ENCODE measurements at places on chromosomes 3 and 15.

DNA sequence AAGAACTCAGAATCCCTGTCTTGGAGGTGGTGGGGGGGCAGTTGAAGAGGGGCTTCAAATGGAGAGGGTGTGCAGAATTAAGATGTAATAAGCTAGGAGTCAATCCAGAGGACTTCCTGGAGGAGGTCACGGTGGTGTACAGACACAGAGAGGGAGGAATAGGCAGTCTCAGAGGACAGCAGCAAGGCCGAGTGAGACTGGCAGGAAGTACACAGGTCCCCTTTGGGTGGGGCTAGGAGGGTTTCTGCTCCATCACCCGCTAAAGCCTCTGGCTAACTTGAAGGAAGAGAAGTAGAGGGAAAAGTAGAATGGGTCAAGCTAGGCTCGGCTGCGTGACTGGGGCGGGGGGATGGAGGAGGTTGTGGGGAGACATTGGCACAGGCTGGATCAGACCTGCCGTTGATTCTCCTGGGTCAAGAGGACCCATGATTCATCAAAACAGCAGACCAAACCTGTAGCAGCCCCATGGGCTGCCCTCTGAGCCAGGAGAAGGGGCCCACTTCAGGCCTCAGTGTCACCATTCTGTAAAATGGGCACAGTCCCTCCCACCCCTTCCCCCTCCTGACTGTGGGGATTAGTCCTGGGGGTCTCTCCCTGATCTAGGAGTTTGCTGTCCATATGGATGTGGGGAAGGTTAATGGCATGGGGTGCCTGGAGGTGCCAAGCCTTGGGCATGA is 16.9 kb downstream of the CSPG4 start:
- DNase-seq = no peak

GRCh38 chr15:86572368-86572841 is 492.7 kb downstream of the AGBL1 start:
- DNase-seq = no peak

- DNase-seq = no peak
Measured at GRCh38 chr3:112904786-112905185, 58.1 kb upstream of the CD200R1L start.

DNA sequence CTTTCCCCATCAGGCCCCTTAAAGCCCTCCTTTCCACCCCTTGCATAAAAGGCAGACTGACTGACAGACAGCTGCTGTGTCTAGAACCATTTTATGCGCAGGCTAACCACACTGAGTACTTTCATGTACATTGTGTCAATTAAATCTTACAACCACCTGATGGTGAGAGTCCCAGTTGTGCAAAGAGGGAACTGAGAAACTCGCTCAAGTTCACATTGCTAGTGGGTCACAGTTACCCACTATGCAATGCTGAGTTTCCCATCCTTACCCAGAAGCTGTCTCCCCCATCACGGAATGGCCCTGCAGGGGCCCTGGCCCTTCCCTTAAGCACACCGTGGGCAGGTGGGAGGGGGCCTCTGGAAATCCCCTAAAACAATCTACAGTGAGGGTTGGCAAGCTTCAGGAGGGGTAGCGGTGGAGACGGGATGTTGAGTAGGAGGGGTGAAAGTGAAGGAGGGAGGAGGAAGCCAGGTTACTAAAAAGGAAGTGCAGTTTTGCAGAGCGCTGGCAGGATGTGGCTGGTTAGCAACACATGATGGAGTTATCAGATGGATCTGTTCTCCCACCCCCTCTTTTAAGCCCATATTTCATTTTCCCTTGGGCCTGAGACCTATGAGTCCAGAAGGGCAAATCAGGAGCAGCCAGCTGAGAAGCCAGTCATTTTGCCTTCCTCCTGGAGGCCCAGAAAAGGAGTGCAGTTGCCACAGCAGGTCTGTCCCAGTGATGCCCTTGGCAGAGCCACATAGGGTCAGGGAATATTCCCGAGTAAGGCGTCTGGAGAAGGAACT is 30.0 kb downstream of the STARD5 start:
- no peak for DNase-seq

GRCh38 chr15:32746116-32746857 is 28.5 kb downstream of the GREM1 start:
- no peak for DNase-seq

GRCh38 chr3:188727052-188727451 is 444.7 kb upstream of the TPRG1 start:
- DNase-seq = no peak

- DNase-seq = no peak
Measured at GRCh38 chr3:124486324-124486723, 243.9 kb upstream of the UMPS start.

DNA sequence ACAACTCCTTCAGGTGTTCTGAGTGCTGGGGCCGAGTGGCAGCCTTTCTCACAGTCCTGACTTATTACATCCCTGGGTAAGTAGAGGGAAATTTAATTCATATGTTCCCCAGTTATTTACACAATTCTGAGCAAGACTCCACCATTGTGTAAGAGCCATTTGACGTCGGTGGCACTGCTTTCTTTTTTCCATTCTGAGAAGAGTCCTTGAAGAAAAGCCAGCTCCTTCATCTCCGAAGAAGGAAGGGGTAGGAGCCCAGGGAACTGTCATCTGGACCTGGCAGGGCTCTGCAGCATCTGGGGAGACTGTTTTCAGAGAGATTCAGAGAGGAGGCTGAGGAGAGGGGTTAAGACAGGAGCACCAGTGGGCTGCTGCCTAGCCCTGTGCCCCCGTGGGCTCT is 22.6 kb upstream of the MASP1 start:
- no peak for DNase-seq

DNA sequence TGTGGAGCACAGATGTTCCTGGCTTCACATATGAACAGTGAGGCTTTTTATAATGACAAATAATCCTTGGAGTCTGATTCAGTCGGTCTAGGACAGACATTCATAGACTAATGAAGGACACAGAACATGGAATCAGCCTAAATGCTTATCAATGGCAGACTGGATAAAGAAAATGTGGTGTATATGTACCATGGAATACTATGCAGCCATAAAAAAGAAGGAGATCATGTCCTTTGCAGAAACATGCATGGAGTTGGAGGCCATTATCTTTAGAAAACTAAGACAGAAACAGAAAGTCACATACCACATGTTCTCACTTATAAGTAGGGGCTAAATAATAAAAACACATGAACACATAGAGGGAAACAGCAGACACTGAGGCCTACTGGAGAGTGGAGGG is 19.9 kb upstream of the LPP start:
- no peak for DNase-seq

- no peak for DNase-seq
Measured at GRCh38 chr15:90553248-90553745, 23.6 kb downstream of the CRTC3 start.

- no peak for DNase-seq
Measured at GRCh38 chr15:28933710-28934445, 48.1 kb downstream of the APBA2 start.

- no peak for DNase-seq
Measured at GRCh38 chr3:182241766-182242488, 530.2 kb downstream of the SOX2 start.

DNA sequence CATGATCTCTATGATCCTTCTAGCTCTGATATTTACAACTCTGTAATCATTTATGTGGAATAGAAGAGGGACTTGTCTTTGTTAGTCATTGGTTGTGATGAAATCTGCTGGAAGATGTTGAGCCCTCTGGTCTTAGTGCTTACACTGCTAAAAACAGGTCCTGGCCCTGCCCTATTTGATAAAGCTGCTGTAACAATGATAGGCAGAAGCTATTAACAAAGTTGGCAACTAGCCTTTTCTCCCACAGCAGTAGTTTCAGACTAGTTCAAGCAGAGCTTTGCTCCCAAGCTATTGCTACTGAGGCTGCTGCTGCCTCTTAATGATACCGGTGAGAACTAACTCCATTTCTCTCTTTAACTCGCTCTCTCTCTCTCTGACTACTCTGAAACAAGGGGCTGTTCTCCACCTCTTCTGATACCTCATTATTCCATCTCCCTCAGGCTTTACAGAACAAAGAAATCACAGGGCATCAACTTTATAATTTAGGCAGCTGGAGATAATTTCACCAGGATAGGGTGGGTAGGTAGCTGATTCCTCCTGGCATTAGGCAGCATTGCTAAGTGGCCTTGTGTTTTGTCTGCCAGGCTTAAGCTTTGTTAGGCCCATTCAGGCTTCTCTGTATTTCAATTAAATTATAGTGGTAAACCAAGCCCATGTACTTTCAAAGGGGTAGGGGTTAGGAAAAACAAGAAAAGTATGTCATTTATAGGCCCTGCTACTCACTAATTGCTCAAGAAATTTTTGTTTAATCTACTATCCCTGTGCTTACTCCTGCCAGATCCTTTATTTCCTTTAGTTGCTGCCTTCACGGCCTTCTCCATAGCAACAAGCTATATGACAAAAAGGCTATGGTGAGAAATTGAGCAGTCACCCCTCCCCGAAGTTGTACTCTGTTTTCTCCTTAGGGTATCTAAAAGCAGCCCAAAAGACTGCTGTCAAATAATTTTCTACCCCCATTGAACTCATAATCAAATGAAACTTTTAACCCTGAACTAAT is 139.6 kb downstream of the RBPMS2 start:
- no peak for DNase-seq

DNA sequence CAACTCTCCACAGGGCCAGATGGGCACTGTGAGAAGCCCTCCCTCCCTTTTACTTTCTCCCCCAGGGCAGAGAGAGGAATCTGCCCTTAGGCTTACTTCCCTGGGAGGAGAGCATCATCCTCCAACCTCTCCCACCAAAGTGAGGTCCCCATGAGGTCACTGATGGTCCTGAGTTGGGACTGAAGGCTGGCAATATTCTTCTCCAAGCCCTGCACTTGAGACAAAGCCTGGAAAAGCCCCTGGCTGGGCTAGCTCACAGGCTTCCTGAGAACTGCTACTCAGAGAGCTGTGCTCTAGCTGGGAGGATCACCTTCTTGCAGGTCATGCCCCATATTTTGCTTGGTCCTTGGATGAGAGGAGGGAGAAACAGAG is 110.0 kb upstream of the MEF2A start:
- no peak for DNase-seq

- DNase-seq = no peak
Measured at GRCh38 chr3:134029256-134029733, 430 bp downstream of the SLCO2A1 start.

DNA sequence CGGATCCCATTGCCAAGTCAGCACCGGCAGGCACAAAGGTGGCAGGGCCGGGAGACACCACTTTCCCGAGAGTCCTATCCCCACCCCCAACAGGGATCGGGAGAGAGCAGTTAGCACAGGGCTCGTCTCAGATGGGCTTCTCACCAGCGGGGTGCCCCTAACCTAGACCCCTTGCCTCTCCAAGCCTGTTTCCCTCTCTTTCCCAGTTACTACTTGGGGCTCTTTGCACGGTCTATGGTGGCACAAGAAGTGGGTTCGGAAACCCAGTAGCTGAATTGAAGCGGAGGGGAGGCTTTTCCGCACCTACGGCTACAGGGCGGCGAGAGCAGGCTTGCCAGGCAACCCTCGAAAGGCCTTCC is 383 bp upstream of the EFCC1 start:
- DNase-seq = no peak

DNA sequence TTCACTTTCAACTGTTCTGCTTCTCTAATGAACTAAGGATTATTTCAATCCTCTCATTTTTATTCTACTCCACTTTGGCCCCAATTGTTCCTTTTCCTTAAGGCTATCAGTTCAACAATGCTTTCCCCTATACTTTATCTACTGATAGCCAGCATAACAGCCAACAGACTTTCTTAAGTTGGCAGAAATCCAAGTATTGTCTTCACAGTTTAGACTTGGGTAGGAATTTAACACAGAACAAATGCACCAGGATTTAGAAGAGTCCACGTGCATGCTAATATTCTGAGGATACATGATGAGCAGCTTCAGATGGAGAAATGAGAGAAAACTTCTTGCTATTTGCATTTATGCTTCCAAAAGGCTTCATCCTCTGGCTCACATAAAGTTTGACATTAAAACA is 54.8 kb downstream of the FBN1 start:
- DNase-seq = no peak

DNA sequence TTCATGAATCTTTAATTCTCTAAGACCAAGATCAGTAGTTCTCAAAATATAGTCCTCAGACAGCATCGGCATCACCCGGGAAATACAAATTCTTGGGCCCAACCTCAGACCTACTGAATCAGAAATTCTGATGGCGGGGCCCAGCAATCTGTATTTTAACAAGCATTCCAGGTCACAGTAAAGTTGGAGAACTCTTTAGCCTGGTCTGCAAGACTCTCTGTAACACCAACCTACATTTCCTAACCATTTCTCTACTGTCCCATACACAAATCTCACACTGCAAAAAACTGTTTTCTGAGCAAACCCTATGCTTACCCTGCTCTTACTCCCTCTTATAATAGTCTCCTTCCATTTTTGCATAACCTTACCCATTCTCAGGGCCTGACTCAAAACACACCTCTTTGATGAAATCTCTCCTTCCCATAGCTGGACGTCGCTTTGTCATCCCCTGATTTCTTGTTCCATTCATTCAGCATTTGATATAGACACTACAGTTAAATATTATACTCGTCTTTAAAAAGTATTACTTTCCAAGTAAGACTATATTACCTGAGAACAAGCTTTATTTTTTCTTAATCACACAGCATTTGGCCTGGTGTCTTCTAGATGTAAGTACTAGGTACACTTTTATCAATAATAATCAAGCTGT is 83.3 kb upstream of the MYO5C start:
- no peak for DNase-seq

- no peak for DNase-seq
Measured at GRCh38 chr3:31533169-31534064, 692 bp downstream of the STT3B start.

GRCh38 chr15:73319460-73320245 is 49.1 kb downstream of the HCN4 start:
- DNase-seq = no peak

DNA sequence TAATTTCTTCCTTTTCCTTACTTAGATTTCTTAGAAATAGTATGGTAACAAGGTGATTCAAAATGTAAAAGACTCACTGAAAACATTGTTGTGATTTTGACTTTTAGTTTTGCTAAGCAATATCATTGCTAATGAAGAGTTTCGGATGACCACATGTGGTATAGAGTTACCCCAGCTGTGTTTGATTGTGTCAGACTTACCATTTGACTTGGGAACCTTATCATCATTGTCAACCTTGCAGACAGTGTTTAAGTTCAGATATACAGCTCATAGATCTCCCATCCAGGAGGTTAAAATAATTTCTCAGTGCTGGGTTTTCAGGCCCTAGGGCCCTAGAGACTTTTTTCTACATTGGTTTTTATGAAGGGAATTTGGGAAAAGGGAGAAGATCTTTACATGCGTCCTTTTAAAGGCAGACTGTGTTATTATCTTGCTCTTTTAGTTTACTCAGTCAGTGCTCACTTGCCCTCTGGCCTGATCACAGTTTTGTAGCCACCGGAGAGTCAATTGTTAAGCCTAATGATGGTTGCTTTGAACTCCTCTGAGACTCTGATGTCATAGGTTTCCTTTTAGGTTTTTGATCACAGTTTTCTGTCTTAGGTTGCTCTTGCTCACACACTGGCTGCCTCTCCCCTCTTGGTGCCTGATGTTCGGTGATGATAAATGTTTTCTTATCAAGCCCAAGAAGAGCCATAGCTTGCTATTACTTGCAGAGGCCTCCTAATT is 133.5 kb upstream of the ZPLD1 start:
- DNase-seq = no peak

- DNase-seq = no peak
Measured at GRCh38 chr3:49166752-49167556, 823 bp upstream of the CCDC71 start.

- DNase-seq = no peak
Measured at GRCh38 chr15:77418966-77419835, 703 bp downstream of the PEAK1 start.
